ENCODE measurements at places on chromosomes 6 and 20.

GRCh38 chr6:125818772-125819260 is 28.1 kb downstream of the NCOA7 start:
- DNase-seq: no peak

- DNase-seq: no peak
These were observed 421.1 kb upstream of the KHDRBS2 start for GRCh38 chr6:62707156-62707555.

- no peak for DNase-seq
These were observed 265.4 kb upstream of the CDH4 start for GRCh38 chr20:60986506-60987156.

DNA sequence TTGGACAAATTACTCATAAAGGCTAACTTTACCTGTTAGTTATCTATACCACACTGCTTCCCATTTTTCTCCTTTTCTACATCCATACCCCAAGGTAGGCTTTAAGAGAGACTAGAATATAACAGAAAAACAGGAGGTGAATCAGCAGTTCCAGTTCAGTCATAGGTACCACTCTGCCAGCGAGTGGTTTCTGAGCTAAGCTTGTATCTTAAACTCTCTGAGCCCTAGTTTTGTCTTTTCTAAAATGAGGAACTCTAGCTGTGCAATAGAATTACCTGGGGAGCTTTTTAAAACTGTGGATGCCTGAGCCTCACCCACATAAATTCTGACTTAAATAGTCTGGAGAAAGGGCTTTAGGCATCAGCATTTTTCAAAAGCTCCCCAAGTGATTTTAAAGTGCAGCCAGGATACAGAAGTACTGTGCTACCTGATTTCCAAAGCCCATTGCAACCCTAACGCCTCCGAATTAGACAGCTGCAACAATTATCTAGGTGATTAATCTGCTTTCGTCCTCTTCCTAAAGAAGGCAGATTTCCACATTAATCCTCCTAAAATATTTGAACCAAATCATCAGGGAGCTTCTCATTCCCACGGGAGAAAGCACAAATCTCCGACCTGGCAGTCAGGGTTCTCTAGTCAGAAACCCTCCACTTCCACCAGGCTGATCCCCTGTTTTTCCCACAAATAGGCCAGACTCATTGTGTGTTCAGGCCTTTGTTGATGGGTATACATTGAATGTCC is 37.4 kb upstream of the RPL7L1 start:
- no peak for DNase-seq

DNA sequence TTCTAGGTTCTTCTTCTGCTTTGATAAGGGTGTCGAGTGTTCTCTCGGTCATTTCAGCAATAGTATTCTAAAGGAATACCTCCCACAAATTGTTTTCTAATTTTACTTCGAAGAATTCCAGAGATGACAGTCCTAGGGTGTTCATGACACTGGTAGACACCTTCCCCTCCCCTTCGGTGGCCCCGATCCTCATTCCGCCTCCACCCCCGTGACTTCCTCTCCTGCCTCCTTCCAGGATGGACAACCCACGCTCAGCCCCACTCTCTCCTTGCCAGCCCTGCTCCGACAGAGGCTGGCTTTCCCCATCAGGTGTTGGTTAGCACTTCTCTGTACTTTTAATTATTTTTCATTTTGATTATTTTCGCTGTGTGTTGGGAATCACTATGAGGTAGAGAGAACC is 254.8 kb upstream of the QKI start:
- no peak for DNase-seq

GRCh38 chr20:58524814-58525213 is 9.6 kb upstream of the APCDD1L start:
- no peak for DNase-seq

- no peak for DNase-seq
These were observed 101.3 kb downstream of the OR2B2 start for GRCh38 chr6:27810768-27811450.

DNA sequence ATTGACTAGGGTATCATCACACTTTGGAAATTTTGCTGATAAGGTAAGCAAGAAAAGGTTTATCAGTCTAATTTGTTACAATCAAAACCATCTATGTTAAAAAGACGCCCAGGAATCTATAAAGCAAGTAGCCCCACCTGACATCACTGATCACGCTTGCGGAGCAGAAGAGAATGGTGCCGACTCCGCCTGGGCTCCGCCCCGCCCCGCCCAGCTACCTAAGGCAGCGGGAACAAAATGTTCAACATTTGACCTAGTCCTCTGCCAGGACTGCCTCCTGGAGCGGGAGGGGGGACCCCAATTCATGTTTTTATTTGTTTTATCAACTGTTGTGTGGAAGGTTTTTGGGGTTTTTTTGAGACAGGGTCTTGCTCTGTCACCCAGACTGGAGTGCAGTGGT is 520.5 kb downstream of the PREX1 start:
- no peak for DNase-seq

DNA sequence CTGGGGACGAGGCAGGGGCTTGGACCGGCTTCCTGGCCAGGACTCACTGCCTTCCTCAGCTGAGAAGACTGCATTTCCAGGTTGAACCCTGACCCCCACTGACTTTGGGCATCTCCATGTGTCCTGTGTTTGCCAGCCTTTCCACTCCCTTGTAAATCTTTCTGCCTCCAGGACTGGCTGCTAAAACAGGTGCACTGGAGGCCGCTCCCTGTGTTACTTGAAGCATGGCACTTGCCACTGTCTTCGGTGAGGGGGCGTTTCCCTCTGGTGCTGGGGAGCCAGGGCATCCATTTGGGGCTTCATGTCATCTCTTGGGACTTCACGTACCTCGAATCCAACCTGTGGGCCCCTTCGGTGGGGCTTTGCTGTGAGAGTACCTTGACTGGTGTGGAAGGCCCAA is 6.7 kb upstream of the RBM38 start:
- DNase-seq: no peak

GRCh38 chr6:118959903-118960302 is 24.9 kb upstream of the MCM9 start:
- DNase-seq: no peak

DNA sequence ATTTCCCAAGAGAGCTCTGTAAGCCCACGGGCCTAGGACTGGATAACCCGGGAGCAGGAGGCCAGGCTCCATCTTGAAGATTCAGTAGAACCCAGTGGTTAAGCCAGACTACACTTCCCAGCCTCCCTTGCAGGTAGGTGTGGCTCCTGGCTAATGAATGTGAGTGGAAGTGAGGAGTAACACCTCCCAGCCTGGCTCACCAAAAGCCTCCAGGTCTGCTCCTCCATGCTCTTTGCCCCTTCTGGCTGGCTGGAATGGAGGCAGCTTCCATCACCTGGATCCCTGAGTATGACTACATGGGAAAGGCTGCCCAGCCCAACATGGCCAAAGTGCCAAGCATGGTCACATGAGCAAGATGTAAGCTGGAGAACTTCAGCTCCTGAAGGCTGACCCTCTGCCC is 9.7 kb downstream of the LRRN4 start:
- no peak for DNase-seq

DNA sequence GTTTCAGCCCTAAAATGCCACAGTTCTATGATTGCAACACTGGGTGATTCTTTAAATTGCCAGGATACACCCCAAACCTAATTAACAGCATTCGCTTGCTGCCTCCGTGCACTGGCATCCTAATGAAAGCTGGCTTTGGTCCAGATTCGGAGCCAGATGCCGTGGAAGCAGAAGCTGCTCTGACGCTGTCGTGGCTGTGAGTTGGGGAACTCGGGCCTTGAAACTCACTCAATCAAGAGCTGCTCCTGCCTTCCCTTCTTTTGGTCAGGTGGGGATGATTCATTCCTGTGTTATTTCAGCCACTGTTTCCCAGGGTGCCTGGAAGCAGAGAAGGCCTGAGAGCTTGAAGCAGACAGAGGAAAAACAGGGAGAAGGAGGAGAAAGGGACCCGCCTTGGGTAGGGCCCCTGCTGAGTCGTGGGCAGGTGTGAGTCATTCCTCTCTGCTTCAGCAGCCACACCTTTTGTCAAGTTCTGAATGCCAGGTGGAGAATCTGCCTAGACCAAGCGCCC is 36.2 kb upstream of the DSP start:
- DNase-seq: no peak

GRCh38 chr20:31572042-31572700 is 32.9 kb upstream of the ID1 start:
- DNase-seq: no peak

DNA sequence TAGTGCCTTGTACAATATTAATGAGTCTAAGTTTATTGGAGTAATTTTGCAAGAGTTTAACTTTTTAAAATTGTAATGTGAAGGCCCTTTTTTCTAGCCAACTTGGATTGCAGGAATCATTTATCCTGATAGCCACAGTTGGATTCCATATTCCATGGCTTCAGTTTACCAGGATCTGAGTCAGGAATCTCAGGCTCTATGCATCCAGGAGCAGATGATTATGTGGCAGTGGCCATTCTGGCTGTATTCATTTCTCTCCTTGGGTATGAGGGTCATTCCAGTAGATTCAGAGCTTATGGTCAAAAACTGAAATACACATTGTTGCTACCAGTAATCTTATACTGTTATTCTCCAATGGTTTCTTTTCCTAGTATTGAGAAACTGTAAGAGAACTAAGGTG is 2.9 kb downstream of the AIG1 start:
- DNase-seq: no peak

DNA sequence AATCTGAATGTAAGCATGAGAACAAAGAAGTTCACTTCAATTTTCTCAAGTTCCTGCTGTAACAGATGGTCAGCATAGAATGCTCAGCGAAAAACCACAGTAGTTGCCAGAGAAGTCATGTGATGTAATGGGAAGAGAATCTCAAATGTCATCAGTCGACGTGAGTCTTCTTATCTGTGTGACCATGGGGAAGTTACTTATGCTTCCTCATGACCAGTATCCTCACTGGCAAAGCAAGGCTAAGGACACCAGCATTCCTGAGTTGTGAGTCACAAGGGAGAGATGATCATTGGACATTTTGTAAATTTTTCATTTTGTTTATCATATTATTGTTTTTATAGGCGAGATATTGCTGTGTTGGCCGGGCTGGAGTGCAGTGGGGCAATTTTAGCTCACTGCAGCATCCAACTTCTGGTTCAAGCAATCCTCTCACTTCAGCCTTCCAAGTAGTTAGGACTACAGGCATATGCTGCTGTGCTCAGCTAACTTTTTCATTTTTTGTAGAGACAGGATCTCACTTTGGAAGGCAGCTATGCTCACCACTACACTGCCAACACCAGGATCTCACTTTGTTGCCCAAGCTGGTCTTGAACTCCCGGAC is 21.9 kb downstream of the SGK1 start:
- DNase-seq: no peak

GRCh38 chr6:42729731-42730130 is 7.3 kb upstream of the PRPH2 start:
- no peak for DNase-seq

- DNase-seq: no peak
These were observed 265.4 kb upstream of the SUPT3H start for GRCh38 chr6:45643126-45643525.

DNA sequence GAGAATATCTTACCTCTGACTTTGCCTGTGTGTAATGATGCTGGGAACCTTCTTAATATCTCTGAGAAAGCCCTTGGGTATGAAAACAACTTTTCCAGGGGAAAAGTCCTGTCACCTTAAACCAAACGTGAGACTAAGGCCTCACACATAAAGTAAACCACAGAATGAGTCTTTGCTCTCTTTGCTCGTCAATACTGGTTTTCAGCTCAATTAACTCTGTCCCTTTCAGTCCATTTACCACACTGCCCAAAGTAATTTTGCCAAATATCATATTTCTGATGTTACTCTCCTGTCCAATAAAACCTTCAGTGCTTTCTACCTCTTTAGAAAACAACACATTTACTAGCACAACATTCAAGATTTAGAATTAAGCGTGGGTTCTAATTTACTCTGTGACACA is 100.5 kb upstream of the HMGCLL1 start:
- DNase-seq: no peak

DNA sequence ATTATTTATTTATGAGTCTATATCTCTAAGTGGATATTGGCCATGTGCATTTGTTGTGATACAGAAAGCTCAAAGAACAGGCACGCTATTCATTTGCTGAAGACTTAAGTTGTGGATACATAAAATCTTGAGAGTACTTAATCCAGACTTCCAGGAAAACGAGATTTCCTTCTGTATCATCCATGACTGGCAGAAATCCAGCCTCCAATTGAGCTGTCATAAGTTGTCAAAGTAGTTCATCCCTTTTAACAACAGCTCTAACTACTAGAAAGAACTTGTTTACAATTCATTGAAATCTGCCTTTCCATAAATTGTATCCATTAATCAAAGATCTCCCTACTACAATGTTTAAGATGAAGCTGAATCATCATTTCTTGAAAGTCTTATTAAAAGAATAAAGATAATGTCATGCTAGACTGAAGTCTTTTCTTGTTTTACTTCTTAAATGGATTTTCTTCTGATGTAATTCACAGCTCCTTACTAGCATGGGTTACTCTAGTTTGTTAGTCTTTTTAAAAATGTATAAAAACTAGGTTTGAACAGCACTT is 447.3 kb upstream of the CITED2 start:
- no peak for DNase-seq

GRCh38 chr6:42693725-42694323 is 28.6 kb downstream of the PRPH2 start:
- DNase-seq: no peak

GRCh38 chr20:42530855-42531448 is 658.8 kb downstream of the PTPRT start:
- no peak for DNase-seq

DNA sequence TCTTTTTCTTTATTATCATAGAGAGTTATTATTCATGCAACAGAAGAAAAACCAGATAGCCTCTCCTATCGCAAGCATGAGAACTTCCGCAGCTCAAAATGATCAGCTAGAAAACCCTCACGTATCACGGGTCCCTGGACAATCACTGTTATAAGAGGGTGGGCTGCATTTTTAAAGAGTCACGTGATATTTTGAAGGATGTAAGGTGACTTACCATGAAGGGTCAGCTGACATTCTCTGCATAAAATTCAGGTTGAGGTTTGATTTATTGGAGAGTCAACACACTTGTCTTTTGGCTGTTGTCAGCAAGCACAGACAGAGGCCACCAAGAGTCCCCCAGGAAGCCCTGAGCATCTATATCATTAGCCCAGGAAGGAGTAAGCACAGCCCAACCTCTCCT is 39.5 kb downstream of the ID4 start:
- no peak for DNase-seq

GRCh38 chr6:160917572-160917971 is 74.0 kb upstream of the MAP3K4 start:
- no peak for DNase-seq

DNA sequence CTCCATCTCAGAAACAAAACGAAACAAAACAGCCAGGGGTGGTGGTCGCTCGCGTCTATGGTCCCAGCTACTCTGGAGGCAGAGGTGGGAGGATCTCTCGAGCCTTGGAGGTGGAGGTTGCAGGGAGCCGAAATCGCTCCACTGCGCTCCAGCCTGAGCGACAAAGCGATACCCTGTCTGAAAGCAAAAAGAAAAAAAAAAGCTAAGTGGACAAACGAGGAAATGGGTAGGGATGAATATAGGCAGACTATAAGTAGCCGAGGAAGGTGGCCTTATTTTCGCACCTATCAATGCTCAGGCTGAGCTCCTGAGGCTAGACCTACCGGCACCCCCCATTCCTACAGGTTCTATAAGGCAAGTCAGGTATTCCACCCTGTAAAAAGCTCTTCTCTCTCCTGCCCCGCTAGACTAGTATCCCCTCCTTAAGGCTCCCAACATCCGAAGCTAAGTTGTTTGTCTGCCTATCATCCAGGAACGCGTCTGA is 650 bp upstream of the CASP8AP2 start:
- DNase-seq: peak; percentile 33

GRCh38 chr6:116078522-116078921 is 17.8 kb upstream of the FRK start:
- no peak for DNase-seq
